ENCODE measurements at places on chromosomes 1 and 21. TPM values are rescaled to one million over a fixed set of nuclear protein-coding genes. Genes with fewer than 3 reads are reported as not detected.

GRCh38 chr1:240100371-240100934 is 8.8 kb downstream of the FMN2 start:
- DNase-seq = no peak

- no peak for DNase-seq
Observed at GRCh38 chr21:35324372-35325220, 275.5 kb upstream of the RUNX1 start.

GRCh38 chr1:202791077-202791747 is 17.0 kb downstream of the KDM5B start:
- no peak for DNase-seq

GRCh38 chr21:45136927-45137611 is 62.7 kb downstream of the ADARB1 start:
- DNase-seq = peak; percentile 89

- DNase-seq = no peak
Observed at GRCh38 chr1:30844631-30845030, 63.9 kb downstream of the SDC3 start.

GRCh38 chr1:29232387-29232786 is 1.7 kb upstream of the MECR start:
- no peak for DNase-seq

GRCh38 chr1:5475572-5475971 is 516.7 kb downstream of the NPHP4 start:
- DNase-seq = no peak

DNA sequence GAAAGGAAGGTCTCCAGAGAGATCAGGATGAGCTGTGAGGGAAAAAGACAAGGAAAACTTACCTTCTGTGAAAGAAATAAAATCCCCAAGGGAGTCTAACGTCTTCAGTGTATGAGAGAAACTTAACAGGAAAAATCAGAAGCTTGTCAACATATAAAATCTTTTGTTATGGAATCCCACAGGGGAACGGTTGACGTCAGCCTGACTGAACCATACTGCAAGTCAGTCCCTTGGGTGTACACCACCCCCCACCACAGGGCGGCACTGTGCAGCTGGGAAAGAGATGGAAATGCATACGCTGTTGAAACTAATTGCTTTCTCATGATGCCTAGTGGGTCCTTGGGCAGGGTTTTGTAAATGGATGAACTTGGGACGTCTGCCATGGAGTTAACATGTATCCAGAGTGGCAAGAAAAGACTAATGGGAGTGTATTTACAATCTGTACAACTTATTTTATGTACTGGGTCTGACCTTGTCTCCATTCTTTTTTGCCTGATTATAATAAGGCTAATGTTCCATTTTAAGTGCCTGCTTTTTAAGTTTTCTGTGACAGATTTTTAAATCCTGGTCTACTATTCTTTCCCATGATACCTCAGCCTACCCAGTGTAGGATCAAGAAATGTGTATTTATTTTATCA is 22.7 kb downstream of the UTP25 start:
- no peak for DNase-seq

DNA sequence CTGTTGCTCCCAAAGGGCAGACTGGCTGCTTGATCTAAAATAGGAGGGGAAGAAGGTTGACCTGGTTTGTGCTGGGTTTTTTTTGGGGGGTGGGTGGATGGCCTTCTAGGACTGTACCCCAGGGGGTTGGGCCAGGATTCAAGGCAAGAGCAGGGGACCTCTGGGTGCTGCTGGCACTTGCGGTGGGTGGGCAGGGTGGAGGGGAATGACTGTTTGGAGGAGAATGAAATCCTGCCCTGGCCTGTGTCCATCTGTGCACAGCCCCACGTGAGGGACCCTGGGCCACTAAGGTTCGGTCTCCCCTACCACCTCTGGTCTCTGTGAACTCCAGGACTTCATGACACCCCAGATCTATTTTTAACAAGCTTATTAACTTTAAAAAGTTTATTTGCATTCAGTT is 414.2 kb downstream of the PTPRU start:
- DNase-seq = no peak

The LHX8 gene
- total RNA-seq = not detected

The LCE7A gene
- total RNA-seq = not detected

The CFHR3 gene
- not detected for total RNA-seq

All from suprapubic skin (tissue), 4 donors.